ENCODE measurements at places on chromosomes 7 and 10. TPM values are rescaled to one million over a fixed set of nuclear protein-coding genes. Genes with fewer than 3 reads are reported as not detected.

Gene FFAR4
- not detected for total RNA-seq

Gene MDFIC
- total RNA-seq, result 55.3 TPM

Gene EN2
- total RNA-seq, result not detected

- H3K27me3 ChIP-seq, result no peaks in the 10 kb centered on the region
- H3K4me1 ChIP-seq, result no peaks in the 10 kb centered on the region
- H3K4me3 ChIP-seq, result no peak overlapping the region
- DNase-seq, result no peak
These were observed 479.8 kb downstream of the PTPRN2 start for GRCh38 chr7:158107806-158108205.

DNA sequence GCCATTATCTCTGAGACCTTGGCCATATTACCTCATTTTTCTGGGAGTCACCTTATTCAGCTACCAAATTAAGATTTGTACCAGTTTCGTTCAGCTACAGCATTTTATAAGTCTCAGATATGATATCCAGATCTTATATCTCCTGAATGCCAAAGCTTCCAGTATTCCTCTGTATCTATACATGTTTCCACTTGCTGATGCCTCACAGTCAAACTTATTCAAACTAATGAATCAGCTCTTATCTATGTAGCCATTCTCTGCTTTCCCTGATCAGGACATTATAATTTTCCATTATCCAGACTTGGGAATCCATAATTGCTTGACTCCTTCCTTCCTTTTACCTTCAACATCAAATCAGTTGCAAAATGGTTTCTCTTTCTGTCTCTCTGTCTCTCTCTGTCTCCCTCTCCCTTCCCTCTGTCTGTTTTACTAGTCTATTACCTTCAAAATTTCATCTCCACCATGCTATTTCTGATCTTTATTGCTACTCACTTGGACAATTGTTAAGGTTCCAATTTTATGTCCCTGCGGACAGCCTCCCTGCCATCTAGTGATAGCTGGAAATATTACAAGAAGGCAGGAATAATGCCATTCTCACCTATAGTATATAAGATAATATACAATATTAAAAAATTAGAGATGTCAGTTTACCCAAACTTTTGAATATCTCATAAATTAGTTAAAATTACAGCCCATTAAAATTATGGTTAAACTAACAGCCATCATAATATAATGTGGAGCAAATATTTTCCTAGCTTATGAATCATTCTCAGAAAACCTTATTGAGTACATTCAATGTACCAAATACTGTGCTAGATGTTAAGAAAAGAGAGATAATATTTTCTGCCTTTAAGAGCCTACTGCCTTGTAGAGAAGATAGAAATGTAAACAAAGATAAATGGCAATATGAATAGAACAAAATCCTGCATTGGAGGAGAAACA is 89.8 kb downstream of the PCLO start:
- H3K4me3 ChIP-seq, result no peak overlapping the region
- H3K4me1 ChIP-seq, result no peaks in the 10 kb centered on the region
- no peak overlapping the region for H3K27ac ChIP-seq
- no peaks in the 10 kb centered on the region for H3K27me3 ChIP-seq
- no peaks in the 10 kb centered on the region for H3K36me3 ChIP-seq
- no peak for DNase-seq

Data from activated CD8-positive, alpha-beta T cell treated with anti-CD3 and anti-CD28 coated beads for 36 hours (primary cell).